T-helper 2 cell (primary cell): ENCODE measurements at places on chromosomes 11 and 22.

DNA sequence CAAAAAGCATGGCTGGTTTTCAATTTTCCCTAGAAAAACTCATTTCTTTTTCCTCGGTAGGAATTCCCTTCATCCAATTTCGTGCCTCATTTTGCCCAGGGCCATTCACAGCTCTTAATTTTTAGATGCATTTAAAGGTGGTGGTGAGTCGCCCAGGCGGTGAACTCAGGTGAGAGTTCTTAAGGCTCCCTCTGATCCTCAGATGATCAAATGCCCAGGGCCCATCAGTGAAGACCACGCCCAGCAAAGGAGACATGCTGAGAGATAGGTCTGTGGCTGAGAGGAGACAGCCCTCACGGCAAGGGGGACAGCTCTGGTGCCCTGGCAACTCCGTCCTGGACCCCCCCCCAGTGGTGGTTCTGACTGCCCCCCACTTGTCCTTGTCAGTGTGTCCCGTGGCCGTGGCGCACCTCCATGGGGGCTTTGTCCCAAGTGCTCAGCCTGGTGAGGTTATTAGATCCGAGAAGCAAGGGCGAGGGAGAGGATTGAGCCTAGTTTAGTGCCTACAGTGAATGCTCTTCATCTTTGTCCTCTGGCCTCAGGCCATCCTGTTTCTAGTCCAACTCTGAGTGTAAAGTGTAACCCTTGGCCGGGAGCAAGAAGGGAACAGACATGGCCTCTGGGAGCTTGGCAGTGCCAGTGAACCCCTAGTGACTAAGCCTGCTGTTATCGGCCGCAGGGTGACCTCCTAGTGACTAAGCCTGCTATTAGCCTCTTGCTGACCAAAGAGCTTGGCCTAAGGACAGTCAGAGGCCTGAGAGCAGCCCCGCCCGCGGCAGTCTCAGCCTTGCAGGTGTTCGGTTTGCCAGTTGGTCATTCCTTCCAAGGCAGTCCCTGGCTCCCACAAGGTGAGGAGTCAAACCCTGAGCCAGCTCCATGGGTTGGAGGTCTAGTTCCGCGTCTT is 83.5 kb downstream of the CTTN start:
- no peak for DNase-seq

GRCh38 chr11:64868904-64869570 is 9.4 kb downstream of the EHD1 start:
- DNase-seq, result peak; percentile 28

DNA sequence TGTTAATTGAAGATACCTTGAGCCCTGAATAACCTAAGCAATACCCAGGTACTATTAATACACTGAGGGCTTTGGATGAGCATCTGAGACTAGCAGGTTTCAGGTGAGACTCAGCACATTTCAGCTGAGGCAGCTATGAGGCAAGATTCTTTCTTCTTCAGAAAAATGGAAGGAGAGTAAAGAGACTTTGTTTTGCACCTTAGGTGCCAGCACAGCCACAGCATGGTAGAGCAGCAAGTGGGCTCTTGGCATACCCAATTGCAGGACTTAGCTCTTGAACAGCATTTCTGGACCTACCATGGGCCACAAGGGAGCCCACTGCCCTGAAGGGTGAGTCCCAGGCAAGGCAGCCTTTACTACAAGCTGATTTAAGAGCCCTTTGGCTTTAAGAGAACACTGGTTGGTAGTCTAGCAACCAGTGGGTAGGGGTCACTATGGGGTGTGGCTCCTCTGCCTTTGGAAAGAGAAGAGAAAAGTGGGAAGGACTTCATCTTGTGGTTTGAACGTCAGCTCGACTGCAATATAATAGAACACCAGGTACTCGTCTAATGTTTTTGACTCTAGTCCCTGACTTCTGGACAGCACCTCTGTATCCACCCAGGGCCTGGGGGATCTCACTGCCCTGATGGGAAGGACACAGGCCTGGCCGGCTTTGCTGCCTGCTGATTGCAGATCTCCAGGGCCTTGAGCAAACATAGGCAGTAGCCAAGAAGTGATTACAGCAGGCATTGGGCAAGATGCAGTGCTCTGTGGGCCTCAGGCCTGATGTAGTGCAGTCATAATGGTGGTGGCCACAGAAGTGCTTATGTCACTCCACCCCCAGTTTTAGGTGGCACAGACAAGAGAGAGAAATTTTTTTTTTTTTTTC is 73.3 kb downstream of the GLYATL1 start:
- DNase-seq, result no peak

DNA sequence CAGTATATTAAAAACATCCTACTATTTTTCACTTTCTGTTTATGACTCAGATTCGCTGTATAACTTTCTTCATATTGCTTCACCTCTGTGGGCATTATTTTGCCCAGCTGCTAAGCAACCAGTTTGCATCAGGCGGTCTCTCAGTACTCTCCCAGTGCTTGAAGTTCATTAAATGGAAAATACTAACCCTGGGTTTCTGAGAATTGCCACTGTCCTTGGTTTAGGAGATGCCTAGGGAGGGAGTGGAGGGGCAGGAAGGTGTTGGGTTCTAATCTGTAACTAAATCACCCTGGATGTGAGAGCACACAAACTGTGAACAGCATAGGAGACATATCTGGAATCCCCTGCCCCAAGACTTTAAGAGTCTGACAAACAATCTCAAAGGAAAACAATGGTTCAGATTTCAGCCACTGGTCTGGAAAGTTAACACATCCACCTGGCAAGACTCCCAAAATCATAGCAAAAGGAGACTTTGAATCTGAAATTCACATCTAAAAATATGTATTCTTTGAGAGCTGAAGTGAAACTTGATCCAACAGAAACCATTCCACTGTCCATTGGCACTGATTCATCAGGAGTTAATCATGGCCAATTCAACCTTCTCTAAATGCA is 540.0 kb downstream of the SOX6 start:
- no peak for DNase-seq

GRCh38 chr22:24503137-24503842 is 8.2 kb downstream of the UPB1 start:
- no peak for DNase-seq

- no peak for DNase-seq
These were observed 69.7 kb downstream of the SNX19 start for GRCh38 chr11:130846606-130847005.

GRCh38 chr11:61034111-61034510 is 62.6 kb downstream of the CD6 start:
- DNase-seq, result no peak

DNA sequence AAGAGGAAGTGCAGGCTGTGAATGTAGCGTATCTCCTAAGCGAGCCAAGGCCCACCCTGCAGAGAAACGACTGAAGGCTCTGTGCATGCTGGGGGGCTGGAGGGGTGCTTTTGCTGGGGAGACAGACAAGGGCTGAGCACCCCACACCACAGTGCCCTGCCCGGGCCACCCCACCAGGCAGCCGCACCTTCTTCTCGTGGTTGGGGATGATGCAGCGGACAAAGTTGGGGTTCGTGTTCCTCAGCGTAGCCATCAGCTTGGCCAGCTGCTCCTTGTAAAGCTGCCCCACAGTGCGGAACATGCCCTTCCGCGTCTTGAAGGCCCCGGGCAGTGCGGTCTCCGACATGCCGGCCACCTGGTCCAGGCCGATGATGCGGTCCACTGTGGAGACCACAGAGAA is 53.3 kb downstream of the APOL1 start:
- DNase-seq, result no peak

DNA sequence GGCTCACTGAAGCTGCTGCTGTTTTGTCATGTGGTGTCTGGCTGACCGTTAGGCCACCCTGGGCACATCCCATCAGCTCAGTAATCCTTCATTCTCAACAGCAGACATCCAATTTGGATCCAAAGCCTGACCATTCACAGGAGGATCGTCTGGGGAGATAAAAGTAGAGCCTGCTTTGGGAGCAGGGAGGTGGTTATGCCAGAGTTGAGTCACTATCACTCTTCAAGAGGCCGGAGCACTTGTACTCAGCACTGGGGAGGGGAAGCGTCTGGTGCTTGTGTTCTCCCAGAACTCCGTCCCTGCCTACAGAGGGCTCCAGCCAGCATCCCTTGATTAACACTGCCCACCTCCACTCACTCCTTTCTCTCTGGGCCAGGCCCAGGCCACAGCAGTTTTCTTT is 382.6 kb downstream of the OPCML start:
- DNase-seq, result no peak

DNA sequence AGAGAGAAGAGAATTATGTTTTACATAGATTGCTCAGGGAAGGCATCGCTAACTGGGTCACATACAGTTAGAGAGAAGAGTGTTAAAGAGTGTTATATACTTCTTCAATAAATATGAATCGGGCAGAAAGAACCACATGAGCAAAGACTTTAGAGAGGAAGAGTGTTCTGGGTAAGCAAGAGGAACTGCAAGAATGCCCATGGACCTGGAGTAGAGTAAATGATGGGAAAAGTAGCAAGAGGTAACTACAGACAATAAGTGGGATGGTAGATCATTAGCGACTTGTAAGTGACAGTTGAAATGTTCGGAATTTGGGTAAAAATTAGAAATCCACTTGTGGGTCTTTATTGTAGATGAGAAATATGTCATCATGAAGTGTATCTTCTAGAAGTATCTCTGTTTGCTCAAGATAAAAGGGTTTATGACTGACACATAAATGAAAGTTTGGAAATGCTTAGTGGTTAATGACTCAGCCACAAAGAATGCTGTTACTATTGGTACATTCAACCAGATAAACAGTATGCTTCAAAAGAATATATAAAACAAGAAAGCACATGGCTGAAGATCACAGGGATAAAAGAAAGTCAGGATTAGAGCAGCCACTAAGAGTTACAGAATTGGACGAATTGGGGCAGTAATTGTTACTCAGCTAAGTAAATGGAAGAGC is 229.3 kb downstream of the CASP12 start:
- no peak for DNase-seq

DNA sequence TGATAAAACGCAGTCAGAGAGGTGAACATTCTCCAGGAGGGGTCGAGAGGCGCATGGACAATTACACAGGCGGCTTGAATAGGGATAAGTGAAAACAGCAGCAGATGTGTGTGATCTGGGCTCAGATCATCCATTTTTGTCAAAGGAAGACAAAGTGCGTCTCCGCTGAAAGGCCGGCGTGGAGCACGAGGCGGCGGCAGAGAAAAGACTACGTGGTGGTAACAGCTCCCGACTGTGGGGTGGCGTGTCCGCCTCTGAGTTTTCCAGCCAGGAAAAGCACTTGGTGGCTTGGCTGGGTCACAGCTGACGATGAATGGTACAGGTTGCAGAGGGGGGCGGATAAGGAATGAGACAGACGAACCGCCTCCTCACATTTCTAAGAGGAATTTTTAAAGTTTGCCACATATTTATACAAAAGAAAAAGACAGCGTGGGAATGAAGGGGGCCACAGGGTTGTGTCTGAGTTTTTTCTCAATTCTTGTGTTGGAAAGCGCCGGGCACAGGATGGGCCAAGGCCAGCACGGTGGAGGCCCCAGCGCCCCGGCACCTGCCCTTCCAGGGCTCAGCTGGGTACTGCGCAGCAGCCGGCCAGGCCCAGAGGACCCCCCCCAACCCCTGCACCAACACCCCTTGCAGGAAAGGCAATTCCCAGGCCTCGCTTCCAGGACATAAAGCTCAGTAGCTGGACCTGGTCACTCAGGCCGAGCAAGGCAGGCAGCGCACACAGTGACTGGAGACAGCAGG is 80.4 kb downstream of the TRMU start:
- DNase-seq, result no peak

DNA sequence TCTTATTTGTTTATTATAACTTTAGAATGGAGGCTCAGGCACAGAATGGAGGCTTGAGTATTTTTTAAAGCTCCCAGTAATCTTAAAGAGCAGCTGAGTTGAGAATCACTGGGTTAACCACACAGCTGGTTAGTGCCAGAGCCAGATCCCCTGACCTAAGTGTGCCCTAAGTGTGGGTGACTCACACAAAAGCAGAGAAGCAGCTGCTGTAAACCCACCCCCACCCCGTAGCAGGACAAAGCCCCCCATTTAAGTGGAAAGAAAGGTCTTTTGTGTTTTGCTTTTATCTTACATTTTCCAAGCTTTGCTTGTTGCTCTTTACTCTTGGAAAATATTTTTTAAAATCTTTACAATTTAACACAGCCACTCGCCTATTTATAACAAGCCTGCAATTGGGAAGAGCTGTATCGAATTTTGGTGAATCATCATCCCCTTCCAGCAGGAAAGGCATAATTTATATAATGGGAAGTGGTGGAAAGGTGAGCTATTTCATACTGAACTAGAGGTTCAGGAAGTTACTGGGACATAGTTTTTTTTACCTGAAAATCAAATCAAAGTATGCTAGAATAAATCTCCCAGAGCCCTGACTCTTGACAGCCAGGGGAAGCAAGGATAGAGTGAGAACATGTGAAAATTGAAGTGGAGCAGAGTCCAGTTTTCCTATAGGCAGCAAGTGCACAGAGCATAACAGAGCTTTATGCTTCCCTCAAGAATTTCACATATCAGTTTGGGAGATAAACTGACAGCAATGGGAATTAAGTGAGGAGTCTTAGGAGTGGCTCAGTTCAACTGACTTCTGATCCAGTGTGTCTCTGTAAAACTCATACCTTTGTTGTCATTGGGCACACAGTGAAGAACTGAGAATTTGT is 405.7 kb downstream of the AASDHPPT start:
- DNase-seq, result no peak

DNA sequence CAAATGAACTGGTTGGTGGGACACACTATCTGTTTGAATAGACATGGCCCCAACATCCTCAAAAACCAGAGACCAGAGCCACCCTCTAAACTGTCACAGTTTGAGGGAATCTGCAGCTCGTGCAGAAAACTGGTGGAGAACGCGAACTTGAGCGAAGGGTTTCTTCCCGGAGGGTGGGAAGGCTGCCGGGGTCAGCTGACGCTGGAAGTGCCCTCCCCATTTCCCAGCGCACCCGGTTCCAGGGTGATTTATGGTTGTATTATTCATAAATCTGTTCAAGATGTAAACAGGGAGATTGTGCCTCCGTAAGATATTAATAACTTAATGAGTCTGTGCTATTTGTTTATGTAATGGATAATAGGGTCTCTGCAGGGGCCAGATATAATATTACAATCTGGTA is 1396.7 kb downstream of the BRD1 start:
- no peak for DNase-seq

- DNase-seq, result no peak
These were observed 49.9 kb downstream of the ST3GAL4 start for GRCh38 chr11:126405374-126405773.

DNA sequence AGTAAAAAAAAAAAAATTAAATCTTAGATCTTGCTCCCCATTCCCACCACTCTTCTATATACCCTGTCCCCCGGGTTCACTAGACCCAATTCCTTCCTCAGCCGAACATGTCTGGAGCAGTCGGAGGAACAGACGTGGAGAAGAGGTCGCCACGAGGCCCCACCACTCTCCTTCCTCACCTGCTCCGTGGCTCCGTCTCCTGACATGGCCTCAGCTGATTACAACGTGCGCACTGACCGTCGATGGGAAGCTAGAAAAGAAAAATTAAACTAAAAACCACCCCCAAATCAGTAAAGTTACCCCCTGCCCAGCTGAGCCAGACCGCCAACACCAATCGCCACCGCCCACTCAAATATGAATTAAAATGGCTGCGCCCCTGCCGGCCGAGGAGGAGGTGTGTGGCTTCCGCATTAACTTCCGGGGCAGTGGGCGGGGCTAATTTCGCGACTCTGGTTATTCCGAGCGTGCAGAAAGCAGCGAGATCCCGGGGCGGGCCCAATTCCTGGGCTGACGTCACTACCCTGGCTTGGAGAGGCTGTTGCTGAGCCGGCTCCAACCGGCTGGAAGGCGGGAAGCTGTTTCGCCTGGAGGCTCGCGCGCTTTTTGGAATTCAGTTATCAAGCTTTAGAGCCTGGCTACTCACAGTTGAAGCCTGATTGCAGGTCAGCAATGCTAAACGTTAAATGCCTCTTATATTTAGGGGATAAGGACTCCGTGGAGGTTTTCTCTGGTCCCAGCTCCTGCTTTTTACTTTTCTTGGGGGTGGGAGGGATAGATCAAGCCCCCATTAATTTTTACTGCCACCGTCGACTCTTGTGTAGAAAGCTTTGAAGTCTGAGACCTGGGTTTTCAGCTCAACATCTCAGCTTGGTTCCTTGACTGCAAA is at the start of gene CSTF3:
Gene CSTF3 (minus strand): TSS at position 361 of the 886 bp plus-strand sequence. CDS start 155 bp downstream, at position 206.
- DNase-seq, result peak; percentile 93
